ENCODE measurements at places on chromosomes 7 and 10.

DNA sequence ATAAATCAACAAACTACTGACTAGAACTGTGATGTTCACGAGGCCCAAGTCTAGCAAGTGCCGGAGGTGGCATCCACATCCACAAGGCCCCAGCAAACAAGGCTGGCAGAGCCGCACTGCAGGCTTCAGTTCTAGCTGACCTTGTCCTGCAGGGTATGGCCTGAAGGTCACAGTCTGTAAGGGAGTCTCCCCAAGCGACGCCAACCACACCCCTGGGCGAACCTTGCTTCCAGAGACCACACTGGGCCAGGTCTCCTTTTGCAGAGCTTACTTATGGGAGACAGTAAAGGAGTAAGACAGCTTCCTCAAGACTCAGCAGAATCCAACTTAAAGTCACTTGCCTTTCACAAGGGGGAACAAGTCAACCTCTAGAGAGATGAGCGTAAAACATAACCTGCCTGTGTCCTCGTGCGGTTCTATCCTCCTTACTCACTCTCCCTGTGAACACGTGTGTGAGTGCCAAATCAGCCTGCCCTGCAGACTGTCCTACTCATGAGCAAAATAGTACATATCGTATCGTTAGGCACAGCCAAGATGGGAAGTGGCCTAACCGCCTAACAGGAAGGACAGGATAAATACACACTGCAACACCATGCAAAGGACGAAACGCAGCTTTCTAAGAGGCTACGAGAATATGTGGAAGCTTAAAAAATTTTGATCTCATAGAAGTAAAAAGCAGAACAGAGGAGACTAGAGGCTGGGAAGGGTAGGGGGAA is 22.7 kb downstream of the FAM53B start:
- H3K4me3 ChIP-seq, result no peak overlapping the region
- H3K4me1 ChIP-seq, result peaks cover 90% of the 10 kb centered on the region
- no peaks in the 10 kb centered on the region for H3K27me3 ChIP-seq

- no peak overlapping the region for H3K27ac ChIP-seq
- no peak for DNase-seq
- no peaks in the 10 kb centered on the region for H3K36me3 ChIP-seq
- peaks cover 83% of the 10 kb centered on the region for H3K27me3 ChIP-seq
Observed at GRCh38 chr10:103507235-103508191, 14.0 kb downstream of the NEURL1 start.

GRCh38 chr10:72639441-72639873 is 13.6 kb upstream of the MICU1 start:
- no peak overlapping the region for H3K4me3 ChIP-seq
- DNase-seq, result no peak
- H3K27me3 ChIP-seq, result peaks cover 10% of the 10 kb centered on the region
- no peak overlapping the region for H3K27ac ChIP-seq
- peaks cover 10% of the 10 kb centered on the region for H3K4me1 ChIP-seq

GRCh38 chr7:128920913-128921582 is 10.5 kb upstream of the KCP start:
- no peak for DNase-seq
- H3K36me3 ChIP-seq, result no peaks in the 10 kb centered on the region
- no peak overlapping the region for H3K27ac ChIP-seq
- no peaks in the 10 kb centered on the region for H3K4me1 ChIP-seq

DNA sequence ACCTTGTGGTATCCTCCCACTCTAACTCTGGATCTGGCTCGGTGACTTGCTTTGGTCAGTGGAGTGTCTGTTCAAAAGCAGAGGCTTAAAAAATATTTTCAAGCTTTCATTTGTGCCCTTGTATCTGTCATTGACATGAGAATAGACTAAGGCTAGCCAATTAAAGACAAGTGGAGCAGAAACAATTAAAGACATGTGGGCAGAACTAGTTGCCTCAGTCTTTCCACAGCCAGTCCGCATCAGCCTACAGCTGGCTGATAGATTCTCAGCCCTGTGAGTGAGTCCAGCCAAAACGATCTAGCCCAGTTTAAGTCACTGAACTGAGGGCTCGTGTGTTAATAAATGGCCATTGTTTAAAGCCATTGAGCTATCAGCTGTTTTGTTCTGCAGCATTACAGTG is 185.2 kb upstream of the DGKB start:
- H3K27me3 ChIP-seq, result no peaks in the 10 kb centered on the region
- no peak overlapping the region for H3K27ac ChIP-seq
- no peaks in the 10 kb centered on the region for H3K4me1 ChIP-seq
- H3K36me3 ChIP-seq, result no peaks in the 10 kb centered on the region

DNA sequence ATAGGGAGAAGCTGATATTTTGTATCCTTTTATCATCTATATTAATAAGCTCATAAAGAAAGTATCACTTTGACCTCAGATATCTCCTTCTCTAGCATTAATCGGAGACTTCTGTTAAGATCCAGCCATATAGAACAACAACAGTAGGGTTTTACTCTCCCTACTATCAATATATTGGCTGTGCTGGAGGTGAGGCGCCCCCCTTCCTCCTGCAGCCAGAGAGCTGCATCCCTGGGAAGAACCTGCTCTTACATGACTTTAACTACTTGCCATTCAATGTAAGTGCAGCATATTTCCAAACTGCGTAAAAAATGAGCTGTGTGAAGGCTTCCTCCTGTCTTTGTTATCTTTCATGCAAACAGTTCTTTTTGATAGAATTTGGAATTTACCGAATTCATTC is 247.8 kb downstream of the SDK1 start:
- H3K4me3 ChIP-seq, result no peak overlapping the region
- H3K27me3 ChIP-seq, result no peaks in the 10 kb centered on the region
- no peak overlapping the region for H3K27ac ChIP-seq
- no peak for DNase-seq

GRCh38 chr10:118926072-118926417 is 103.5 kb upstream of the NANOS1 start:
- DNase-seq, result no peak
- H3K4me3 ChIP-seq, result no peak overlapping the region
- peaks cover 4% of the 10 kb centered on the region for H3K4me1 ChIP-seq
- peaks cover 19% of the 10 kb centered on the region for H3K27me3 ChIP-seq

- H3K27me3 ChIP-seq, result peaks cover 11% of the 10 kb centered on the region
- DNase-seq, result peak; percentile 12
- H3K4me3 ChIP-seq, result no peak overlapping the region
- no peak overlapping the region for H3K27ac ChIP-seq
- H3K4me1 ChIP-seq, result no peaks in the 10 kb centered on the region
- no peaks in the 10 kb centered on the region for H3K36me3 ChIP-seq
Observed at GRCh38 chr7:157554393-157555238, 217.8 kb downstream of the DNAJB6 start.

GRCh38 chr7:120665068-120665467 is 192.9 kb downstream of the TSPAN12 start:
- H3K27me3 ChIP-seq, result no peaks in the 10 kb centered on the region
- no peak for DNase-seq
- no peak overlapping the region for H3K27ac ChIP-seq
- no peak overlapping the region for H3K4me3 ChIP-seq
- no peaks in the 10 kb centered on the region for H3K36me3 ChIP-seq

- no peaks in the 10 kb centered on the region for H3K27me3 ChIP-seq
- H3K4me3 ChIP-seq, result no peak overlapping the region
- H3K4me1 ChIP-seq, result no peaks in the 10 kb centered on the region
- no peak overlapping the region for H3K27ac ChIP-seq
Observed at GRCh38 chr7:72217151-72217550, 195.0 kb downstream of the CALN1 start.

DNA sequence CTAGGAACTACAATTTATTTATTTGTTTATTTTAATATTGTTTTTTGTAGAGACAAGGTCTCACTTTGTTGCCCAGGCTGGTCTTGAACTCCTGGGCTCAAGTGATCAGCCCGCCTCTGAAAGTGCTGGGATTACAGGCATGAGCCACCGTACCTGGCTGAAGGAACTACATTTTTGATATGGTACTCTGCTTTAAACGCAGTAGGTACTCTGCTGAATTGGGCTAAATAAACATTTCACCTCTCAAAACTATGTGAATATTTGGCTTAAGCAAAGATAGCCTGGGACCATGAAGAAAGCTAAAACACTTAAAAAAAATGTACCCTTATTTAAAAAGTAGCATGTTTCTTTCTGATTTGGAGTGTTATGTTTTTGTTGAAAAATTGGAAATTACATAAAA is 138.2 kb downstream of the ADK start:
- DNase-seq, result no peak
- H3K27me3 ChIP-seq, result no peaks in the 10 kb centered on the region
- H3K36me3 ChIP-seq, result peaks cover 12% of the 10 kb centered on the region
- no peak overlapping the region for H3K4me3 ChIP-seq
- H3K27ac ChIP-seq, result no peak overlapping the region

DNA sequence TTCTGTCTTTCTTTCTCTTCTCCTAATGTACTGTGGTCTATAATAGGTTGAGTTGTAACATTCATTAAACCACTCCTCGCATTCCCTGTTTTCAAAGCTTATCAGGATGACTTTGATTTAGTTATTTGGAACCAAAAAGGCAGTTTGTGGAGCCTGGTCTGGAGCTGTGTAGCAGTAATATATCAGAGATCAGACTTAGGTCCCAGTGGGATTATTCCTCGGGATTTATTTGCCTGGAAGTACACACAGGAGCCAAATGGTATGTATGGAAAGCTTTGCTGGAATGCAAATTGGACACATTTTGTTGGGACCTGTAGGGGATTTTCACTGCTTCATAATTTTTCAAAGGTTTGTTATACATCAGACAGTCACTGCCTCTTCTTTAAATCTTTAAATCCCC is 40.9 kb downstream of the GBF1 start:
- no peaks in the 10 kb centered on the region for H3K27me3 ChIP-seq
- H3K4me1 ChIP-seq, result peaks cover 53% of the 10 kb centered on the region
- no peak overlapping the region for H3K4me3 ChIP-seq
- H3K27ac ChIP-seq, result no peak overlapping the region
- DNase-seq, result no peak

DNA sequence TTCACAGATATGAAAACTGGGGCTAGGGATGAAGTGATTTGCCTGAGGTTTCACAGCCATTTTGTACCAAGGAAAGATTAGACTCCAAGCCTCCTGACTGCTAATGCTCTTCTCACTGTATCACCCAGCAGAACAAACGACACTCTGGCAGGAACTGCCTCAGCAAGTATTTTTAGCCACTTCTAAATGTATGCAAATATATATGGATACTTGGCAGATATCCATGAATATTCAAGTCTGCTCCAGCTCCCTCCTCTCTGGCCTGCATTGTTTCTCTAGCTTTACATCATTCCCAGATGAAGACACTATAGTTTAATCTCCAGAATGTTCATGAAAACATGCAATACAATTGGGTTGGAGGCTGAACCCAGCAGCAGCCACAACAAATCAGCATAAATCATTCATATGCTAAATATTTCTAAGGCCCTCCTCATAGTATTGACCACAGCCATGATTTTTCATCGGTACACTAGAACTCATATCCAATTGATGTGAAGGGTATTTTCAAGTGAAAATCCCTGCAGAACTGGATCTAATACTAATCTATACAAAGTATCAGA is 65.5 kb downstream of the HPSE2 start:
- no peaks in the 10 kb centered on the region for H3K27me3 ChIP-seq
- H3K4me1 ChIP-seq, result no peaks in the 10 kb centered on the region
- H3K27ac ChIP-seq, result no peak overlapping the region
- H3K36me3 ChIP-seq, result no peaks in the 10 kb centered on the region
- DNase-seq, result no peak
- no peak overlapping the region for H3K4me3 ChIP-seq

GRCh38 chr10:3067118-3067858 is at the start of gene PFKP:
Gene PFKP, plus strand, starts transcription at chr10:3067548. Its CDS starts 48 bp downstream, at chr10:3067596.
- H3K27ac ChIP-seq, result peak within 1 kb of the TSS; percentile 89
- peaks cover 30% of the 10 kb centered on the region for H3K4me1 ChIP-seq
- peak; percentile 77 for DNase-seq
- peaks cover 29% of the 10 kb centered on the region for H3K36me3 ChIP-seq
- peak within 1 kb of the TSS; percentile 90 for H3K4me3 ChIP-seq

DNA sequence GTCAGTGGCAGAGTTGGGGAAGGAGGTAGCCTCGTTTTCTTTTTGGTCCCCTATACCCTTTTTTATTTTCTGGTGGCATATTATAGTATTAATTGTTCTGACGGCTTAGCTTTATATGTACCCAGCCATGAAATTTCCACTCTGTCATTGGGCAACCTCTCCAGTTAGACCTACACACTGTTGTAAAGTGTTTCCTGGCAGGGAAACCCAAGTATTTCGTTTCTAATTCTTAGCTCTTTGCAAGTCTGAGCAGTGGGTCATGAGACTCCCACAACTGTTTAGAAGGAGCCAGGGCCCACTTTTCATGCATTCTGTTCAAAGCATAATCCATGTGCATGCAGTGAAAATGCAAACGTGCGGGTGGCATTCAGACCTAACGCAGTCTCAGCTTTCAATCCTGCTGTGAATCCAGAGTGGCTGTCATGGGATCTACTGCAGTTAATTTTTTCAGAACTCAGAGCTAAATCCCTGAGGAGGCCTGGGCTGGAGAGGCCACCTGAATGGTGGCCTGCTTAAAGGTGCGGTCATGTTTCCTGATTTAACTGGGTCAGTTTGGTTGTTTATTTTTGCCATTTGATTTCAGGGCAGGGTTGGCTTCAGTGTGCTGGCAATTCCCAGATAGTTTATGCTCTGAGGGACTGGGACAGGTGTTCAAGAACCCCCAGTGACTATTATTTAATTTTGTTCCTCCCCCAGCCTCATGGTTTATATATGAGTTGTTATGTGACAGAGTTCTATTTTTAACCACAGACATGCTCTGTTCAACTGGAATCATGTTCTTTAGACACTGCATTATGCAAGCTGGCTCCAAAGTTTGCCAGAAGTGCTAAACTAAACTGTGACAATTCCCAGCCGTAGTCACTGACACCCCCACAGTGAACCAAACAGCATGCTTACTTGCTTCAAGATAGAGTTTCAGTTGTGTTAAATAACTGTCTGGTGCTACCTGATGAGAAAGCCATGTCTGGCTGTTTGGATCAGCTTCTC is 27.4 kb upstream of the SYPL1 start:
- H3K4me1 ChIP-seq, result no peaks in the 10 kb centered on the region
- no peak overlapping the region for H3K27ac ChIP-seq
- DNase-seq, result no peak
- H3K36me3 ChIP-seq, result no peaks in the 10 kb centered on the region

DNA sequence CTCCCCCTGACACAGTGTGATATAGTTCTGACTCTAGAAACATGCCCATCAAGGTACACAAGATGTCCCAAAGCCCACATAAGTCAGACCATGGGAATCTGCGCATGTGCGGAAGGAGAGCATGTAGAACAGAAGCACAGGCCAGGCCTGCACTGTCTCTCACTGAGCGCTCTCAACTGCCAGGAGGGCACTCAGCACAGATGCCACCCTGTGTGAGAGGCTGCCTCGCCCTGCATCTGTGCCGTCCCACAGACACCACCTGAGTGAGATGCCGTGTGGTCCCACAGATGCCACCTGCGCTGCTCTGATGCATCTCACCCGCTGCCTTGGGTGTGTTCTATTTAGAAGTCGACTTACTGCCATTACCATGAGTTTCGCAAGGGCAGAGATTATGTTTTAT is 98.4 kb downstream of the VOPP1 start:
- H3K4me3 ChIP-seq, result no peak overlapping the region
- peaks cover 58% of the 10 kb centered on the region for H3K36me3 ChIP-seq
- H3K4me1 ChIP-seq, result peaks cover 84% of the 10 kb centered on the region
- H3K27me3 ChIP-seq, result no peaks in the 10 kb centered on the region
- no peak for DNase-seq
- no peak overlapping the region for H3K27ac ChIP-seq

Measured in activated naive CD4-positive, alpha-beta T cell treated with anti-CD3 and anti-CD28 coated beads, Interleukin-2, amount 10 ng/mL, durations not matched to agents 7 days and 5 days (primary cell).